Activated B cell treated with CpG ODN at 0.5 μM for 24 hours (primary cell): ENCODE measurements at places on chromosomes 3 and 15.

GRCh38 chr15:39438260-39438659 lies 142.6 kb upstream of the THBS1 start:
- DNase-seq: no peak

DNA sequence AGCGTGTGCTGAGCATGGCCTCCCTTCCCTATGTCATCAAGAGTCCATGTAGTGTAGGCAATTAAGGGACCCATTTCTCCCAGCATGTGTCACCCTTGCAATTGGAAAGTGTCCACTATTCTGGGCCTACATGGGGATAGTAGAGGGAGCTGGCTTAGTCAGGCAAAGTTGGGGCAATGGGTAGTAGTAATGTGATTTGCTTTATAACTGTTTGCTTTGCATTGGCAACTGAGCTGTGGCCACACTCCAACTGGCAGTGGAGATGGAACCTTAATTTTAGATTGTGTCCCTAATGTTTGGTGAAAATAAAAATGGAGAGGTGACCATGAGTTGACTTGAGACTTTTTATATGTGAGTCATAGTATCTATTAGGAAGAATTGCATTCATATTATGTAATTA lies 97.7 kb upstream of the SAMMSON start:
- no peak for DNase-seq

- no peak for DNase-seq
Observed at GRCh38 chr15:101318839-101319238, 23.8 kb upstream of the SNRPA1 start.

GRCh38 chr3:179750720-179751328 lies 98.0 kb downstream of the USP13 start:
- no peak for DNase-seq

- no peak for DNase-seq
Observed at GRCh38 chr3:117885011-117885441, 1149.6 kb downstream of the IGSF11 start.

- no peak for DNase-seq
Observed at GRCh38 chr3:72133329-72134011, 348.5 kb upstream of the PROK2 start.

DNA sequence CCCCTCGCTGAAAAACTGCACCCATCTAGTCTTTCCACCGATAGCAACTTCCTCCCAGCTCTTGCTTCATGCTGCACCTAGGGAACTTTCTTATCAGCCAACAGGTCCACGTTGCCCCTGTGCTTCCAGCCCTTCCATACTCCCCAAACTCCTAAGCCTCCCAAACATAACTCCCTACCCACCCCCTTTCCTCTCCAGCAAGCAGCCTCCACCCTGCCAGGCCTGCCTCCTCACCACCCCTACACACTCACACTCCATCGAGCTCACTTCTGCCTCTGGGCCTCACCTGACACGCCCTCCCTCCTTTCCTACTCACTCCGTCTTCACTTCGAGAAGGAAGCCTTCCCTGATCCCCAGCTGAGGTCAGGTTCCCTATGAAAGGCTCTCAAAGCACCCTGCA lies 8.1 kb downstream of the INSYN1 start:
- no peak for DNase-seq

GRCh38 chr3:167350245-167350862 lies 29.7 kb downstream of the ZBBX start:
- no peak for DNase-seq

- no peak for DNase-seq
Observed at GRCh38 chr3:184341925-184342324, 4.5 kb downstream of the FAM131A start.

DNA sequence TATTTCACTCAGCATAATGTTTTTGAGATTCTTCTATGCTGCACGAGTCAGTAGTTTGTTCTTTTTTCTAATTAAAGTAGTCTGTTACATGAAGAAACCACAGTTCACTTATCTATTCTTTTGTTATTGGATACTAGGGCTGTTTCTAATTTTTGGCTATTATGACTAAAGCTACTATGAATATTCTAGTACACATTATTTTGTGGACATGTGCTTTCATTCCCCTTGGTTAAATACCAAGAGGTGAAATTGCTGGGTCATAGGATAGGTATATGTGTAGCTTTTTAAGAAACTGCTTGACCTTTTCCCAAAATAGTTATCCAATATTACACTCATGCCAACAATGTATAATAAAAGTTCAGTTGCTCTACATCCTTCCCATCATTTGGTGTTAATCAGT lies 8.9 kb downstream of the PDE8A start:
- no peak for DNase-seq

DNA sequence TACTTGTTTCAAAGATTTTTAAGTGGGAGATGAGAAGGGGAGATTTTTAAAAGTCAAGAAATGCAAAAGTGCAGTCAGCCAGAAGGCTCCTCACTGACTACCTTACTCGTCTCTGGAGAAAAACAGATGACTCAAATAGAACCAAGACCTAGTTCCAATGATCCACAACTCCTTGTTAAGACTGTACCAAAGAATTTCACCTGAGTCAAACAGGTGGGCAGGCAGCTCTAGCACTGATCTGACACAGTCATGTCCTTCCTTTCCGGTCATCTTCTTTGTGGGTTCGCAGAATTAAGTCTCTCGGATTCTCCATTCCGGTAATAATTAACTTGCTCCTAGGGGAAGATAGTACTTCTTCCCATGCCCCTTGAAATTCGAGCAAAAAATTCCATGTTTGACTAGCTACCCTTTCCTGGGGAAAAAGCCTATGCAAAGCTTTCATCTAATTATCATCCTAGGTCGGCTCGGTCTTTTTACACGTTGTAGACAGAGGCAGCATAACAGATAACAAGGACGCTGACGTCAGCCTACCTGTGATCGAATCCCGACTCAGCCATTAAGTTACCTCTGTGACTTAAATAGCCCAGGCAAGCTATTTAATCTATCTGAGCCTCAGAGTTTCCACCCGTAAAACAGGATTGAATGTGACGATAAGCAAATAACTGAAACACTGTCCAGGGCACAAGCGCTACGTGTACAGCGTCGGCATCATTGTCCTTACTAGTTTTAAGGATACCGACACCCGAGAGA lies 758 bp downstream of the SELENOK start:
- DNase-seq: no peak

DNA sequence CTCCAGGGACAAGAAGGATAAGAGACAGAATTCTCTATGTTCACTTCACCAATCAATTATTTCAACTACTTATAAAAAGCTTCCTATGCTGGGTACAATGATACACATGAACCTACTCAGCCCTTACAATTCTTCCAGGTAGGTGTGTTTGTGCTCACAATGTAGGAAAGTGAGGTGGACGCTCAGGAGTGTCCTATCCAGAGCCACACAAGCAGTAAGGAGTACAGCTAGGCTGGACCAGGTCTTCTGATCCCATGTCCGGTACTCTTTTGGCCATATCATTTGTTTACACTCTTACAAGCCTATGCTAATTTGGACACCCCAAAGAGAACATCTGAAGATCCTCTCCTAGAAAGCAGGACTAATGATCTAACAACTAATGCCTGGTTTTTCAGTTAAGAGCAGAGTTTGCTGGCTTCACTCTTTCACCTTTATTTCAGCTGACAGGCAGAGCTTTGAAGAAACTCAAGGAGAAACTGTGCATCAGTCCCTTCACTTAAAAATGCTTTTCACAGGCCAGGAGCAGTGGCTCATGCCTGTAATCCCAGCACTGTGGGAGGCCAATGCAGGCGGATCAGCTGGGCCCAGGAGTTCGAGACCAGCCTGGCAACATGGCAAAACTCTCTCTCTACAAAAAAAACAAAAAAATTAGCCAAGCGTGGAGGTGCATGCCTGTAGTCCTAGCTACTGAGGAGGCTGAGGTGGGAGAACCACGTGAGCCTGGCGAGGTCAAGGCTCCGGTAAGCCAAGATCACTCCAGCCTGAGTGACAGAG lies 27.5 kb downstream of the IGF2BP2 start:
- no peak for DNase-seq

DNA sequence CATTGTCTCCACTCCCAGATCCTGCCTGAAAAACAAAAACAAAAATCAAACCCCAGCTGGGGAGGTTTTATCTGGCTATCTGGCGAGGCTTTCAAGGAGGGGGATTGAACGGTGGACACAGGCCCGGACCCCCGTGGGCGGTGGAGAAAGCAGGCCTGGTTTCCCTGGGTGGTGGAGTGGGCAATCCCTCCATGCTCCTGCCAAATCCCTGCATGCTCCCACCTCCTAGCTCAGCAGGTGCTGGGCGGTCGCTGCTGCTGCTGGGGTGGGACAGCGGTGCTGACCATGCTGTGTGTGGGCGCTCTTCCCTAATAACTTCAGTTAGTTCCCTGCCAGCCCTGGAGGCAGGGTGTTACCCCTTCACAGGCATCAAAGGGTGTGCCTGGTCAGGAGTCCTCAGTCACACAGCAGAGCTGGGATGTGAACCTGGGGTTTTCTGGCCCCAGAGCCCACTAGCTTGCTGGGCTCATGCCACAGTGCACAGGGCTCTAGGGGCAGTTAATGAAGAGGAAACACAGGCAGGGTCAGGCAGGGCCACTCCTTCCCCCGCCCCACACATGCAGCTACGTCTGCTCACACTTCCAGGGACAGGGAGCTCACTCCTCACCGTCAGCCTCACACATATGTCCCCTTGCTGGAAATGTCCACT lies 15.9 kb upstream of the PLXND1 start:
- no peak for DNase-seq

- DNase-seq: no peak
Observed at GRCh38 chr15:37898362-37898761, 36.1 kb upstream of the TMCO5A start.

DNA sequence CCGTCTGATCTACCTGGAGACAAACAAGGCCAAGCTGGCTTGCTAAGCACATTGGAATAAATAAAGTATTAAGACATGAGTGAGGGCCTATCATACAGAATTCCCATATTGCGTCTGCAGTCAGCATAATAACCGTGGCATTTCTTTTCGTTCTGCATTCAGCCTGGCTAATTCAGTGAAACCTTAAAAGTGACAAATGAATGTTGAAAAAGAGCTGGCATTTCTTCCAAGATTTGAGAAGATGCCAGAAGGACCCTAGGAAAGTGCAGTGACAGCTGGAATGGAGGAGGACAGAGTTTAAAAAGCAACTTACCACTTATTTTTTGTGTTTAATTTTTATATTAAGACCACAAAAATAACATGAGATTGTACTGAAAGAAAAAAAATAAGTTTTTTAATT lies 67.1 kb downstream of the SUCLG2 start:
- DNase-seq: no peak

- no peak for DNase-seq
Observed at GRCh38 chr3:67678665-67679064, 24.3 kb upstream of the SUCLG2 start.

DNA sequence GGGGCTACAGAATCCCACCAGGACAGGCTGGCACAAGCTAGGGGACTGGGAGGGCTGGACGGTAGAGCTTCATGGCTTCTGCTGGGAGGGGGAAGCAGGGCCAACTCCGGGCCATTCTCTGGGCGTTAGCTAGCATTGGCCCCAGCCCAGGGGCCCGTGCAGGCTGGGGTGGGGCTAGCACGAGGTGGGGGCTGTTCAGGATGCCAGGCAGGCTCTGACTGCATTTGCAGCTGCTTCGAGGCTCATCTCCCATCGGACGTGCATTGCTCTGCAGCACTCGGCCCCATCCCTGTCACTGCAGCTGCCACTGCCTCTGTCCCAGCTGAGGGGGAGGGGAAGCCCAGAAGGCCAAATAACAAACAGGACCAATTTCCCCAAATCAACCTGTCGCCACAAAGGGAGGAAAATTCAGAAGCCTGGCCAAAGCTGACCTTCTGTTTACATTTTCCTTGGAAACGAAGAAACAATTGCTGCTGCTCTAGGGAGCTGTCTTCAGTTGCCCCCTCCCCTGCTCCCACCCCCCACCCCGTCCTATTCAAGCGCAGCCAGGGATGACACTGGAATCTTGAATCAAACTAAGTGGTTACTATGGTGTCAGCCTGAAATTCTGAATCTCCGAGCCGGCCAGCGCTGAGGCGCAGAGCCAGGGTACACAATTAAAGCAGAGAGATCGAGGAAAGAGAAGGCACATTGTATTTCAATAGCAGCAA lies 138.8 kb upstream of the PRR20G start:
- no peak for DNase-seq
